ENCODE measurements at places on chromosomes 2 and 18.

DNA sequence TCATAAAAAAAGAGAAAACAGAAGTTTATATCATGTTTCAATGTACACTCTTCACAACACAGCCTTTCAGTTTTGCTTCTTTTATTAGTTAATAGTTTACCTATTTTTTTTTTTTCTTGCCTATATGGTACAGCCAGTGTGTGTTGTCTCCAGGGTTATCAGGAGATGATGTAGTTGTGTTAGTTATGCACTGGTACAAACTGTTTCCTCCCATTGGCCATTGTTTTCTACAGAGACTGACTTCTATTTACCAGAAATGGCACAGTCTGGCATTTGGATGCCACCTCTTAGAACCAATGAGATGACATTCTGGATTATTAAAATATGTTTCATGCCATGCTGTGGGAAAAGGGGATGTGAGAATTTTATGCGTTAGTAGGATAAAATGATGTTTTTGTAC is 339.4 kb downstream of the PLCL1 start:
- no peak for DNase-seq

GRCh38 chr18:43886341-43886740 is 609.1 kb upstream of the SYT4 start:
- no peak for DNase-seq

GRCh38 chr18:79903071-79903635 is 48.3 kb downstream of the SLC66A2 start:
- no peak for DNase-seq

DNA sequence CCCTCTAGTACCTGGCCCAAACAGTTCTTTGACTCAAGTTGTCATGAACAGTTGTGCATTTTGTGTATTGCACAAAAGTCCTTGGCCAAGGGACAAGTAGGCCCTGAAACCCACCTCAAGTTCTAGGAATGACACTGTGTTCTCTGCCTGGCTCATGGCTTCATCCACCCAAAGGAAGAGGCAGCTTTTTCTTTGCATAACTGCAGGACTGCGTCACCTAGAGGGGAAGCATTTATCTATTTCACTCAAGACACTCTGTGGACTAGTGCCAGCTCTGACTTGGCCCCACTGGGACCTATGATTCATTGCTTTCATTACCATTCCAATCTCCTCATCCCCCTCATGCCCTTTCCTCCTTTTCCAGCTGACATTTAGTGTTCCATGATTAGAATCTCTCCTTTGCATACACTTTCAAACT is 119.3 kb upstream of the SIX2 start:
- peak; percentile 99 for DNase-seq

GRCh38 chr2:161796192-161796591 is 172.0 kb downstream of the SLC4A10 start:
- peak; percentile 41 for DNase-seq

DNA sequence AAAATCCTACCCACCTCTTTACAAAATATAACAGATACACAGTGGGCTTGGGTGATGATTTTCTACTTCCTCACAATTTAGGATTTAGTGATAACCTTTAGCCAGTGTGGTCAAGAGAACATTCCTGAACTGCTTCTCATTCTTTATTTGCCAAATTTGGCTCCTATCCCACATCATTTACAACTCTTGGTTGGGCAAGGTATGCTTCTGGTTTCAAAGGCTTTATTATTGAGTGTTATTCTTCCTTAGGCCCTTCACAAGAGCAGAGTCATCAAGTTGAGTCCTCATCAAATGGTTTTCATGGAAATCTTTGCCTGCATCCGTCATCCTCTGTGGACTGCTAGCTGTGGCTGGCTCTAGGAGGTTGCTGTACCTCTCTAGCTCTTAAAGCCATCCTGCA is 472.0 kb upstream of the ETAA1 start:
- peak; percentile 73 for DNase-seq

- DNase-seq: peak; percentile 64
Observed at GRCh38 chr2:33425586-33426031, 50.8 kb upstream of the RASGRP3 start.

GRCh38 chr18:47490882-47491281 is 239.4 kb upstream of the SKOR2 start:
- DNase-seq: no peak

DNA sequence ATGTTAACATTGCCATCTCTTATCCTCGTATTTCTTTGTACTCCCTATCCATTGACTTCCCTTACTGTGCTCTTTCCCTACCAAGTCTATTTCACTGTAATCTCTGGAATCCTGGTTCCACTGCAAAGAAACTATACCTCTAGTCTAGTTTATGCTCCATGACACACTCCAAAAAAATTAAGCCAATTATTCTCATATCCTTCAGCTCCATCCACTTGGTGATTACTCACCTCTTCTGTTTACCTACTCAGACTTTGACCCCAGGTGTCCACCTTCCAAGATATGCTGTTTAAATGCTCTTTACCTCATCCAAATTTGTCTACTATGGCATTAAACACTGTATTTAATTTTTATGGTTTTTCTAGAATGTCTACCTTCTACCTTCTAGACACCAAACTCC is 137.9 kb downstream of the ATAD2B start:
- DNase-seq: no peak

GRCh38 chr18:66792466-66792865 is 188.6 kb upstream of the CDH19 start:
- DNase-seq: no peak

DNA sequence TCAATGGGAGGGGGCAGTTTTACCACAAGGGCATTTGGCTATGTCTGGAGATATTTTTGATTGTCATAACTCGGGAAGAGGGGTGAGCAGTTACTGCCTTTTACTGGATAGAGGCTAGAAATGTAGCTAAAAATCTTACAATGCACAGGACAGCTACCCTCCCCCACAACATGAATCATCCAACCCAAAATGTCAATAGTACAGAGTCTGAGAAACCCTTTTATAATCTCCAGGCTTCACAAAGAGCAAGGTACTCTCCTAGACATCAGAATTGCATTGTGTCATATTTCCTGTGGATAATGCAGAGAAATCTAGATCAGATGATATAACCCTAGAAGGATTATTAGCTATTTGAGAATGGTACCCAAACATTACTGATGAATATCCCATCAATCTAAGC is 277.1 kb upstream of the NRP2 start:
- DNase-seq: peak; percentile 60

- DNase-seq: peak; percentile 84
Observed at GRCh38 chr2:46062637-46063412, 234.4 kb upstream of the EPAS1 start.
